Activated T-helper 17 cell treated with anti-CD3 and anti-CD28 coated beads, Interleukin-2, amount 50 U/mL, for 72 hours (primary cell): ENCODE measurements at places on chromosomes 5 and 9. TPM values are rescaled to one million over a fixed set of nuclear protein-coding genes. Genes with fewer than 3 reads are reported as not detected.

DNA sequence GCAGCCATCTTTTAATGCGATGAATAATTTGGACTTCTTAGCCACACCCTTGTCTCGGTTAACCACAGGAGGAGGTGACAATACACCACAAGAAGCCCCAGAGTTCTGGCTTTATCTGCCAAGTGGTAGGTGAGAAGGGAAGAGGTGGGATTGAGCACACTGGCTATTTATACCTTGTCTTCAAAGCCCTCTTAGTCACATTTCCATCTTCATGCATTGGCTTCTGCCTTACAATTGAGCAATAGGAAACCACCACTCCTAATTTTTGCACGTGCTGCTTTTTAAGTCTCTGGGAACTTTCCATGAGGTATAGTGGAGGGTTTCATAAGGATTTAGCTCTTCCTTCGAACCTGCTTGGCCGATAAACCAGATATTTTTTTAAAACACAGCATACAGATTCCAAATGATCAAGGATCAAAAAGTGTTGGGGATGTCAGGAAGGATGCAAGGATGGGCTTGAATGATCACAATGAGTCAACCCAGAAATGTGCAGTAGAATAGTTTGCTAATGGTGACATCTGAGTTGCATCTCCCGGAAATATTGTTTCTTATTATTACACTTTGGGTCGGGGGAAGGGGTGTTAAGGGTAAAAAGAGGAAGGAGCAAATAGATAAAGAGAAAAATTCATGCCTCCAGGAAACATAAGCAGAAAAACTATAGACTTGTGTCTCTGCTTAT lies 25.5 kb downstream of the PLAC8L1 start:
- ATAC-seq = peak; percentile 39

- ATAC-seq = no peak
Measured at GRCh38 chr5:142495531-142495930, 170.7 kb upstream of the SPRY4 start.

DNA sequence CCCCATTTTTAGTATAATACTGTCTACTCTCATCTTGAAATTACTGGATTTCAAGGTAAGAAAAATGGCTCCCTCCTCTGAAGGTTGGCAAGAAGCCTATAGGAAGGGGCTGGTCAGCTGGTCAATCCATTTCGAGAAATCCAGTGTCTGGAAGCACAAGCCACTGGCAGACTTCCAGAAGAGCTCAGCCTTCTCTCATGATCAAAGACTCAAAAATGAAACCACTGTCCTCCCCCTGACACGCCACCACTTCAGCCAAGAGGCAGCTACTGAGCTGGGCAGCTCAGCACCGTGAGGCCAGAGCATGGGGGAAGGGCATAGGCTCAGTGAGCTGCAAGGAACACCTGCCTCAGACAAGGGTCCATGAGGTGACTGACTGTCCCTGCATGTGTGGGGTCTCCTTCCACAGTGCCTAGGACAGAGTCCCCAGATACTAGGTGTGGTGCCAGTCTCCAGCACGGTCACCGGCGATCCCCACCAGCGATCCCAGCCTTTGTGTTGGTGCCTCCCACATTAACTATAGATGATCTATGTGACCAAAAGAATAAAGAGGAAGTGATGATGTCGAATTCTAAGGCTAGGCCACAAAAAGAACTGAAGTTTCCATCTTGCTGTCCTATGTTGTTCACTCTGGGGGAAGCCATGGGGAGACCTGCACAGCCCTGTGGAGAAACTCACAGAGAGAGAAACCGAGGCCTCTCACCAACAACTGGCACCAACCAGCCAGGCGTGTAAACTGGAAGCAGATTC lies 100.1 kb upstream of the LRRTM2 start:
- ATAC-seq = no peak

GRCh38 chr5:132445930-132446329 lies 44.6 kb downstream of the IRF1 start:
- no peak for ATAC-seq

DNA sequence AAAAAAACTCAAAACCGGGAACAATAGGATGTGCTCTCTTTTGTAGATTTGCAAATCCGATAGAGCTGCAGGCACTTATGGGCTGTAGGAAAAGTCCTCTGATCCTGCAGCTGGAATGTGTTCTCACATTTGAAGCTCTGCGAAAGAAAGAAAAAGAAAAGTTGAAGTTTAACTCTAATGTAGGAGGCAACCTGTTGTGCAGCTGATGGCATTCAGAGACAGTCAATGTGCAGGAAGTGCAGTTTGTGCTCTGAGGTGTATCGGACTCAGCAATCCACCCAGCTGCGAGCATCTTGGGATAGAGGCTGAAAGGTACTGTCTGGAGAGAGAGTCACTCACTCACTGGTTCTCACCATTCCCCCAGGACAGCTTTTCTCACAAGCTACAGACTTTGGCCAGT lies 339.2 kb downstream of the AGTPBP1 start:
- no peak for ATAC-seq

- peak; percentile 22 for ATAC-seq
Measured at GRCh38 chr5:35804201-35804653, 52.5 kb upstream of the IL7R start.

- ATAC-seq = no peak
Measured at GRCh38 chr5:73673161-73673591, 47.2 kb downstream of the ARHGEF28 start.

DNA sequence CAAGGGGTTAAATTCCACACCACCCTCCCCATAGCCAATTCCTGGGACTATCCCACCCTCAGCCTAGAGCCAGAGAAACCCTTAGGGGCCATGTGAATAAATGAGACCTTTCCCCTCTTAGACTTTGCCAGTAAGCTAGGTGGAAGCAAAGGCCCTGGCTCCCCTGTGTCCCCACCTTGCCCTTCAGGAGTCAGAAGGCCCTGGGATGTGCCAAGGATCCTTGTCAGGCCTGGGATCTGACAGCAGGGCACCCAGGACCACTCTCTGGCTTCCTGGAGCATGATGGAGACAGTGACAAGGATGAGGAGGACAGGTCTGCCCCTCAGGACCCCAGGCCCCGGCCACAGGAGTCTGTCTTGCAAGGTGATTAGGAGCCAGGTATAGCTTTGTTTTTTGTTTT lies 125.0 kb upstream of the HAND1 start:
- no peak for ATAC-seq

DNA sequence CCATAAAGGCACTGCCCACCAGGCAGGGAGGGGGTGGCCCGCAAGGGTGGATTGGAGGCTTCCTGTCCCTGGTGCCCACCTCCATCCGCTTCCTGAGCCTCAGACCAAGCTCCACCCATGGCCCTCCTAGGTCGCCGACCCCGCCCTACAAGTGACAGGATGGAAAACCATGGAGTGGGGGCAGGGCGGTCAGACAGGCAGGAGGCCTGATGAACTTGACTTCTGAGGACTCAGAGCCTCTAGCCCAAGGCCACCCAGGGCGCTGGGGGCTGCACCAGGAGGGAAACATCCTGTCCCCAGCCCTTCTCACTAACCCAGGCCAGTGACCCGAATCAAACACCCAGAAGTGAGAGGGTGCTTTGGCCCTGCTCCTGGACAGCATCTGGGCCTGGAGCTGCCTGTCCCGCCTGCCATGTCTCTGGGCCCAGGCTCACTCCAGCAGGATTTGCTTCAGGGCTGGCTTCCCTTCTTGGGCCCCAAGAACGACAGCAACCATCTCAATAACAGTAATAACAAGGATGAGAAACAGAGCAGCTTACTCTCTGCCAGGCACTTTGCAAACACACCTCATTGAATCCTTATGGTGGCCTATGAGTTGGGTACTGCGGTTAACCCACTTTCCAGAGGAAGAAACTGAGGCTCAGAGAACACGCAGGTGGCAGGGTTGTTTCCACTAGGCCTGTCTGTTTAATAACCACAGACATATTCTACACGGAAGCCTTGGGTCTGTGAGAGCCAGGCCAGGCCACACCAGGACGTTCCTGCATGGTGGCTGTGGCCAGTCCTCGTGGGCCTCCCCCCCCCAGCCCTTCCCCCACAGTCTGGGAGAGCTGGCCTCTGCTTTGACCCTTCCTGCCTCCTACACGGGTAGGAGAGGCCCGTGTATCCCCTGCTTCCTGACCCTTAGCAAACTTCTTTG lies 4.4 kb upstream of the ST6GALNAC6 start:
- peak; percentile 52 for ATAC-seq

GRCh38 chr5:42951293-42951840 lies 88.8 kb downstream of the ANXA2R start:
- ATAC-seq = peak; percentile 58

- ATAC-seq = no peak
Measured at GRCh38 chr9:134043531-134043988, 18.3 kb downstream of the BRD3OS start.

DNA sequence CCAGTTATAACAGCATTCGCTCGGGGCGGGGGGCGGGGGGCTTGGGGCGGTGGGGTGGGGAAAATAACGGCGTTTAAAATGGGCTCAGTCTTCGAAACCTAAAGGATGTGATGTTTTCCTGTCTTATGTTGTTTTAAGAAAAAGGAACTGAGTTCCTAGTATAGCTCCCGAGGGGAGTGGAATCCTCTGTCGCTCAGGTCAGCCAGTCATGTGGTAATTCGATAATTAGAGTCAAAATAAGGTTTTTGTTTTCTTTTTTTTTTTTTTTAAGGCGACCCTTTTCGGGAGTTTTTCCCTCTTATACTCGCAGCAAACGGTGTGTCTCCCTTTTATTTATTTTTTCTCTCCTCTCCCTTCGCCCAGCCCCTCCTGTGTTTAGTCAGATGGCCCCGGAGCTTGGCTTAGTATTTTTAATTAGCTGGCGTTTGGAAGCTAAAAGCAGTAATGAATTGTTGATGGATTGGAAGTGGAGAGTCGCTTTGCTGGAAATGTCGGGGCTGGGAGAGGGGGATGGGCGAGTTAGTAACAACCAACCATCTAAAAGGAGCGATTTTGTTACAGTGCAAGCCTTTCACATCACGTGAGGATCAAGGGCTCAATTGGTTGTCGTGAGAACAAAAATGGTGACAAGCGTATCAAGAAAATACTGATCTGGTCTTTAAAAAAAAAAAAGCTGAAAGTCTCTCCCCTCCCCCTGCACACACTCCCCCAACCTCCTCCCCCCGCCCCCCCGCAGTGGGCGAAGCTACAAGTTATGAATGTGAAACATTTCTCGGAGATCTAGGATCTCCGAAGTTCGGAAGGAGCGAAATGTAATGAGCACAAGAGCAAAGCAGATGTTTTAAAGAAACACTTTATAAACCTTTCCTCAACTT lies 714 bp upstream of the ZNF608 start:
- no peak for ATAC-seq

DNA sequence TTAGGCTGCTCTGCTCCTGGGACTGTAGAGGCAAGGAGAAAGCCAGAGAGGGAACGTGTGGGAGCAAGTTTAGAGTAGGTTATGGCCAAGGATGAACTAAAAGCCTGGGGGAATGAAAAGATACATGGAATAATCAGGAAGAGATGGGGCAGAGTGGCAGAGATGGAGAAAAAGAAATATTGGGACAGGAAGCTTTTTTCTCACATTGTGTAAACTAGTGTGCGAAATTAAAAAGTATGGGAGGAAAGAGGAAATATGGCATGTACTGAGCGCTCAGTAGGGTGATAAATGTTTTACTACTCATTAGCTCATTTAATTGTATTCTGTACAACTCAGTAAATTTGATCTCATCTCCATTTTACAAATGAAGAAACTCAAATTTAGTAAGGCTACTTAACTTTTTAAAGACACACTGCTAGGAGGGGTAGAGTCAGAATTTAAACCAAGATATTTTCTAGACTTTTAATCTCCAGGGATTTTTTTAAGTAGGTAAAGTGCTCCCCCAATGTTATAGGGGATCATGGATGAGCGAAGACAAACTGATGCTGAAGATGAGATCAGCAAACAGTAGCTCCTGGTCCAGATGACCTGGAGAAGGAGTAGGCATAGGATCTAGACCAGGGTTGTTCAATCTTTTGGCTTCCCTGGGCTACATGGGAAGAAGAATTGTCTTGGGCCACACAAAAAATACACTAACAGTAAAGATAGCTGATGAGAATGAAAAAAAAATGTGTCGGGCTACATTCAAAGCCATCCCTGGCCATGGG lies 30.8 kb downstream of the ALDH1A1 start:
- no peak for ATAC-seq

DNA sequence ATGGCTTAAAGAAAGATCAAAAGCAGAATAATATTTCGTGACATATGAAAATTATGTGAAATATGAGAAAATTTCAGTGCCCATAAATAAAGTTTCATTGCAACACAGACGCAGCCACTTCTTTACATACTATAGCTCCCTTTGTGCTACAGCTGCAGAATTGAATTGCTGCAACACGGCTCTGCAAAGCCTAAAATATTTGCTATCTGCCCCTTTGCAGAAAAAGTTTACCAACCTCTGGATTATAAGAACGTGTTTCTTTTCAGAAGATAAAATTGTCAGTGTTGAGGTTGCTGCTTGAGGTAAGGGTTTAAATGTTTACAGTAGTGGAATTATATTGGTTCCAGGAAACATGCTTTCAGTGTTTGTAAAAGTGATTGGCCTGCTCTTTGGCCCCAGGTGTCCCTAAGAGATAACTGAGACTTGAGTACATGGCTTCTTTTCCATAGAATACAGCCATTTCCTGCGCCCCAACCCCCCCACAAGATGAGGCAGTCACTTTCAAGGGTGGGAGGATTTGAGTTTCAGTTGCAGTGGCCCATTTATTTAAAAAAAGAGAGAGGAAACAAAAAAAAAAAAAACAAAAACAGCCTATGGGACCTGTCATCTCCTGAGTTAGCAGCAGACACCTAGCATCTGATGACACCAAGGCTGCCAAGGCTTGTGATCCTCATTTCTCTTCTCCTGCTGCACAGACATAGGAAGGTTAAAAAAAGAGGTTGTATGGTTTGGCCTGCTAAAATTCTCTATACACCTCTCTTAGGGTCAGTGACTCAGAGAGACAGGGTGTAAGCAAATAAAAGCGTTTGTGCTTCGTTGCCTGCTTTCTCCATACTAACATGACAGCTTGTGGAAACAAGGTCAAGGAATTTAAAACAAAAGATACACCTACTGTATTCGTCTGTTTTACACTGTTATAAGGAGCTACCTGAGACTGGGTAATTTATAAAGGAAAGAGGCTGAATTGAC lies 28.0 kb upstream of the HTR4 start:
- ATAC-seq = no peak

GRCh38 chr9:81621785-81622259 lies 67.5 kb downstream of the TLE1 start:
- ATAC-seq = no peak

- ATAC-seq = no peak
Measured at GRCh38 chr9:133527444-133527920, 2.7 kb upstream of the MYMK start.

GRCh38 chr9:9061627-9062026 lies 1262.0 kb upstream of the DMAC1 start:
- ATAC-seq = no peak

DNA sequence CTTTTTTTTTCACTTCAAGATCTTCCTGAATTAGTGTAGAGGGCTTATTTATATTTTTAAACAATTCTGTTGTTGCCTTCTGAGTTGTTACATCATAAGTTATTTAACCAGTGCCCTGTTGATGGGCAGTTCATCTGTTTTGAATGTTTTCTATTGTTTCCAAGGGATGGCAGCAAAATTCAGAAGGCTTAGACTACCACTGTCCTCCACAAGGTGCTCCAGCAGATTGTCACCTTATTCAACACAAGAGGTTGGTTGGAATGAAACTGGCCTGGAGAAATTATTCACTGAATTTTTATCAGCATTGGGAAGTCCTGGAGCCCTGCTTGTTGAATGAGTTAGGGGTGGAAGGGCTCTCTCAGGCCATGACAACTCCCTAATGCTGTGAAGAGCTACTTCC lies 1.3 kb upstream of the KLHL9 start:
- no peak for ATAC-seq

GRCh38 chr9:10007356-10007755 lies 605.4 kb downstream of the PTPRD start:
- ATAC-seq = no peak

TERT gene
- 9.1 TPM for total RNA-seq

RMRP gene
- total RNA-seq = 5,785 TPM

IFNA2 gene
- total RNA-seq = not detected

C9orf153 gene
- 0.26 TPM for total RNA-seq

FBLL1 gene
- 1.1 TPM for total RNA-seq

PCDH1 gene
- total RNA-seq = not detected
